ENCODE measurements at places on chromosomes 3 and 15.

DNA sequence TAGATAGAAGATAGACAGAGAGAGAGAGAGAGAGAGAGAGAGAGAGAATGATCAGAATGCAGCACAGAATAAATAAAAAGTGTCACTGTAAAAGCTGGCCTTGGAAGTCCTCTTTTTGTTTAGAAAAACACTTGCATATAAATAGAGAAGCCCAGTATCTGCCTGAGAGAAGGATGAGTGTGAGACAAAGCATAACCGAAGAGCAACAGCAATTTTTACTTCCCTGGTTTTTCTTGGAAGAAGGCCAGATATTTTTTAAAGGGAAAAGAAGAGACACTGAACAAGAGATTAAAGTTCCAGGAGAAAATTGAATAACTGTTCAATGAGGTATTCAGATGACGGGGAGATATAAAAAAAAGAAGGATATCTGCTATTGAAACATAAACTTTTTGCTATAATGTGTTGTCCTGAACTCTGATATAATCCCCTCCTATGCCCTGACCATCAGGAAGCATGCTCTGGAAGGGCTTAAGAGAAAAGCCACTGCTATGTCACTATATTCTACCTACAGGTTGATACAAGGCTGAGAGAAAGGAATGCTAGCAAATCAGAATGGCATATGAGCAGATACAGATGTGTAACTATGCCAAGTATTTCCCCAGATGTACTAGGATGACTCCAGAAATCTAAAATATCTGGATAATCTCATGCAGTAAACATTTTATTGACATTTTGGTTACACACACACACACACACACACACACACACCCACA, 358.9 kb downstream of the RBMS3 start:
- no peak for DNase-seq

DNA sequence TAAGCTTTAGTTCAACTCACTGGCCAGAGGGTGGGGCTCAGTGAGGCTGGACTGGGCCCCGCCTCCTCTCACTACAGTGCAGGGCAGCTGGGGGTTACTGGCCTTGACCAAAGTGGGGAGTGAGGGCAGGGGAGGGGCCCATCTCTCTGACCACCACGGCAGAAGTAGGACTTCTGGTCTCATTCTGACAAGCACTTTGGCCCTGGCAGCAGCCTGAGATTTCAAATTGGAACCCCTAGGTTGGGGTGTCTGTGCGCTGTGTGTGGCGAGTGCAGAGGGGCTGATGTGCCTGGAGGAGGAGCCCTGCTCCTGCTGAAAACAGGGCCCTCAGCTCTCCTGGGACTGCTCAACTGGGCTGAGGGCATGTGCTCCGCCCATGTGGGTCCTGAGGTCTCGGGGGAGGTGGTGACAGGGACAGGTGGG, 60.3 kb upstream of the RPL32 start:
- DNase-seq, result no peak

DNA sequence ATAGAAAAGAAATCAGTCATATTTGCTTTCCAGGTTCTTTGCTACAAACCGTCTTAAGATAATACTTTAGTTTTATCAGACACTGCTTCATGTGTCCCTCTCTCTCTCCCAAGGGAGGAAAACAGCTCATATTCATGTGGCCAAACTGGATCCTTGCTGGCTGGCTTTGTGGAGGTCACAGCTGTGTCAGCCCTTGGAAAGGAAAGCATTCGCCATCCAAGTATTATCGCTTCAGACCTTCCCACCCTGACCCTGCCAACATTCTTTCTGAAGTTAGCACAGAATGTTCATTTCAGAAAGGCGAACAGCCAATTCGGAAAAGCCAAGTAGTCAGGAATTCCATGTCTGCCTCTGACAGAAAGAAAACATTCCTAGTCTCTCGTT, 213.6 kb downstream of the FEZF2 start:
- no peak for DNase-seq

GRCh38 chr3:150540991-150541390, 5.3 kb downstream of the SERP1 start:
- no peak for DNase-seq

DNA sequence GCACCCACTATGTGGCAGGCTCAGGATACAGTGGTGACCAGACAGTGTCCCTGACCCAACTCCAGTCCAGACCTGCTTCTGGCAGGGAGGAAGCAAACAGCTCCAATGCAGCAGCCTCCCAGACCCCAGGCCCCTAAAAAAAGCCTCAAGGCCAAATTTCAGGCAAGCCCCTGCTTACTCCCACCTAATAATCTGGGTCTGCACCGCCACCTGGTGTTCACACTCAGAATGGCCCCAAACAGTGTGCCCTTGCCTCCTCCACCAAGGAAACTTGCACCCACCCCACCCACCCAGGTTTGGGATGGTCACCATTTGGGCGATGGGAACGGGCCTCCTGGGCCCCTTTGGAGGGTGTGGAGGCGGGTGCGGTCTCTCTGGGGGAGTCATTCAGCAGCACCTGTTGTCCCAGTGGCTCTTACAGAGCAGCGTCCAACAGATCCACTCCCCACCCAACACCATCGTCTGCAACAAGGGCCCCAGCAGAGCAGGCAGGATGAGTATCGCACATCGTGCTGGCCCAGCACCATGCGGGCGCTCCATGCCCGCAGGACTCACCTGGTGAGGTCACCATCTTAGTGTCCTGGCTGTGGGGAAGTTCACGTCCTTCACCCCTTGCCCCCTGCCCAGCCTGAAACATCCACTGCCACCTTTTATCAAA, 17.3 kb downstream of the C3orf18 start:
- peak; percentile 45 for DNase-seq

DNA sequence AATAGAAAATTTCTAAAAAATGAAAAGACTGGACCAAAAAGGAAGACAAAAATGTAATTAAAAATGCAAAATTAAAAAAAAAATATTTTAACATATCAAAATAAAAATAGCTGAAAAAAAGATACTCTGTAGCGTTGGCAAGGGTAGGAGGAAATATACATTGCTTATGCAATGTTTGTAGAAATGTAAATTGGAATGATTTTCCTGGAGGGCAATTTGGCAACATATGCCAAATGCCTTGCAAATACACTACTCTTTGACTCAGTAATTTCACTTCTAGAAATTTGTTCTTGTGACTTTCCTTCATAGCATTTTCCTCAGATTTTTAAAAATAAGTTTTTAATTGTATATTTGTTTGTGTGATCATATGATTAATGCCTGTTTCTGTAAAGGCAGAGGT, 296.6 kb downstream of the ZNF621 start:
- DNase-seq, result no peak

DNA sequence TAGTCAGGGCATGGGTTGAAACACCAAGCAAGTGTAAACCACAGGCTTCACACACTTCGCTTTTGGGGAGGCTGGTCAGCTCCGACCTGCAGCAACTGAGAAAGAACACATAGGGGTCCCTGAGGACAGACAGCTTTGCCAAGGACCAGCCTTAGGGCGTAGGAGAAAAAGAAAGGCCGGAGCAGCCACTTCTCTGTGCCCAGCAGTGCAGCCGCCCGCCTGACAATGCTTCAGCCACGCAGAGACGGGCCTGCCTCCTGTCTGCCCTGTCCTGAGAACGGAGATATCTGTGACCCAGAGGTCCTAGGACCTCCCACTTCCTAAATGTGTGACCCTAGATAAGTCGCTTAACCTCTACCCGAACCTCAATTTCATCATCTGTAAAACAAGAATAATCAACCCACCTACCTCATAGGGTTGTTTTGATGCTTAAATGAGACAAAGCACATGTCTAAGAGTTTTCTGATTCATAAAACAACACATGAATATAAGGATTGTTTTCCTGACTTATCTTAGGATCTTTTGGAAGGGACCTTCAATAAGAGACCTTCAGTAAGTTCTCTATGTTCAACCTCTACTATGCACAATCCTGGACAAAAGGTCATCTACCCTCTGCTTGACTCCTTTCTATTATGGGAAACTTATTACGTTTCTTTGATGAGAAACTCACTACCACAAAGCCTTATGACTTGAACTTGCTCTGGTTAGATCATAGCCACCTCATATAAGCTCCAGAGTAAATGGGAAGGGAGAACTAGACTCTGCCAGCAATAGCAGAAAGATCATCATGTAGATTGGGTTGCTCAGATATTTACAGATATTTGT, 32.9 kb upstream of the RFTN1 start:
- no peak for DNase-seq

- no peak for DNase-seq
Measured at GRCh38 chr15:48477795-48478360, 146.6 kb downstream of the DUT start.

DNA sequence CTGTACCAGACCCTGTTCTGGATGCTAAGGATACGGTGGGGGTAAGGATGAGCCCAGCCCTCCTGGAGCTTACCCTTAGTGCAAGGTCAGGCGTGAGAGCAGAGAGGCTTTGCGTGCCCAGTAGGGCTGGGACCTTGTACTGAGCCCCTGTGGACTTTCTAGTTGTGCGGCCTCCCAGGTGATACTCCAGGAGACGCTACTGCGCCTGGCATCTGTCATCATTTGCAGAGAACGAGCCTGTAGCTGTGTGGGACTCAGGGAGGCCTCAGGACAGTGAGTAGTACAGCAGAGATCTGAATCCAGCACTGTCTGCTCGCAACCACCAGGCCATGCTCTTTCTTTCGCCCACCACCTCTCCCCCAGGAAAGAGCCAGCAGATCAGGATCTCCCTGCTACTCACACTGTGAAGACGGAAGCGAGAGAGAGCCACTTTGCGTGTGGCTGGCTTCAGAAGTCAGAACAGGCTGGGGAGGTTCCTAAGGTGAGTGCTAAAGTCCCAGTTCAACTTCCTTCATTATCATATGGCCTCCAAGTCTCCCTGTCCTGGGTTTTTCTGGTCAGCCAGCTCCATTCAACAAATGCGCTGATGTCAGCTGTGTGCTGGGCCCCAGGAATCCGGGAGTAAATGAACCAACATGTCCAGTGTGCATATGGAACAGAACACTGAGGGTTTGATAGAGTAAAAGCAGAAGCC, 38.2 kb upstream of the ITGA11 start:
- no peak for DNase-seq

DNA sequence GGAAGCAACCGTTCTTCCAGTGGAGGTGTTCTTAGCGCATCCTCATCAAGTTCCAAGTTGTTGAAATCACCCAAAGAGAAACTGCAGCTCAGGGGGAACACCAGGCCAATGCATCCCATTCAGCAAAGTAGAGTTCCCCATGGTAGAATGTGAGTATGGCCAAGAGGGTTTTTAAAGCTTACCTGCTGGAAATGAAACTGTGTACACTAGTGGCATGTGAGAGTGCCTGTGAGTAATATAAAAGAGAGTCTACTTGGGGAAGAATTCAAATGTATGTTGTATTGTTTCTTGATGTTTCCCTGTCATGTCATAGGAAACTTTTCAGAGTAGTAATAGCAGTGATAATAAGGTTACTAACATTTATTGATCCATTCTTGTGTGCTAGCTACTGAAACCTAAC, 43.3 kb downstream of the PSMD6 start:
- no peak for DNase-seq

GRCh38 chr3:98038876-98039275, 3.8 kb upstream of the GABRR3 start:
- DNase-seq, result no peak

GRCh38 chr3:52248816-52249547, 3.4 kb downstream of the PPM1M start:
- no peak for DNase-seq

DNA sequence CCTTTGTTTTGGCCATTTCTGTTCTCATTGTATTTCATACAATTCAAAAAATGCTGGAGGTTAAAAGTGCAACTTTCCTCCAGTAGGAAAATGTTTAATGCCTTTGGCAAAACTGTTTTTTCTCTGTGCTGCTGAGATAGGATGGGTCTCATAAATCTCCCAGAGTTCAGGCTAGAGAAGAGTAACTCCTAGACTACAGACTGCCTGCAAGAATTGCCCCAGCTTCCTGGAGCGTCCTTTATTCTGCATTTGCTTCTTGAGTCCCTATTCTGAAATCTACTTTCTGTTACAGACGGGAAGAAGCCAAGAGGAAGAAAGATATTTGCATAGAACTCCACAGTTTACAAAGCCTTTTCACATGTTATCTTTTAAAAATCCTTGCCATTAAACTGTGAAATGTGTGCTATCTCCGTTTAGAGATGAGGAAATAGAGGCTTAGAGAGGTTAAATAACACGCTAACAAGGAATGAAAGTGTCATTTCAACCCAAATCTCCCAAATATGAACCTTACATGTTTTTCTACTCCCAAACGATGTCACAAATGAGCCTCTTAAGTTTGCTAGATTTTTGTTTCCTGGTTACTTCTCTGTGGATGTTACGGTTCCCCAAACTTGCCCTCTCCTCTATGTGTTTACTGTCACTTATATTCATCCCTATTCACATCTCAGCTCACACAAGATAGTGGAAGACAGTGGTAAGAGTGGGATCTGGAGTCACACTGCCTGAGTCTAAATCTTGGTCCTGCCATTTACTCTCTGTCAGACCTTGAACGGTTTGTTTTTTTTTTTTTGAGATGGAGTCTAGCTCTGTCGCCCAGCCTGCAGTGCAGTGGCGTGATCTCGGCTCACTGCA, 17.4 kb downstream of the NANOGP8 start:
- no peak for DNase-seq

GRCh38 chr3:30578479-30578878, 27.9 kb upstream of the TGFBR2 start:
- DNase-seq, result no peak

DNA sequence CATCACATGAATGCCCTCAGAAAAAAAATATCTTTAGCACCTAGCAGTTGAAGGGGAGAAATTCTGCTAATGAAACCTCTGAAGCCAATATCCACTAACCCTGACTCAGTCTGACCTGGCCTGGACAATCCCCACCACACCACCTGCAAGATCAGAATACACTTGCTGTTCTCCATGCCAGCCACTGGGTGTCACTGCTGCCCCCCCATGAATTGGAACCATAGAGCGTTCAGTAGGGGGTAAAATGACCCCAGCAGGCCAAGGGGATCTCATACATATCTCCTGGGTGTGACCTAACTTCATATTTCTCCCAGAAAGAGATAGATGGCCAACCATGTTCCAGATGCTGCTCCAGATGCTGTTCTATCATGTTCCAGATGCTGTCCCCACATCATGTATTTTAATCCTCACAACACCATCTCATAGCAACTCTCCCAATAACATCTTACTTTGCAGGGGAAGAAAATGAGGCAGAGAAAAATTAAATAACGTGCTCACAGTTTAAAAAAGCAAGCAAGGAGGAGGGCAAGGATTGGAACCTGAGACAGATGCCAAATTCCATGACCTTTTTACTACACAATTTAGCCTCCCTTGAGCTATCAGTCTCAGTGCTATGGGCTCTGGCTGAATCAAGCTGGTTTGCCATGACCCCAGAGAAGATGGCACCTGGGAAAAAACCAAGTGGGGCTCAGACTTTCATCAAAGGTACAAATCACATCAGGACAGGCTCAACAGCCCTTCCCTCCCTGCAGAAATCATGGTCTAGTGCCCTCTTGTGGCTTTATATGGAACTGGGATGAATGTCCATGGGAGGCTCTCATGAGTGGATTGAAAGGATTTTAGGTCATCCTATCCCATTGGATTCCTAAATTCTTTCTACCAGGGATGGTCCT, 12.4 kb downstream of the NTRK3 start:
- no peak for DNase-seq

- no peak for DNase-seq
Measured at GRCh38 chr3:169759256-169759655, 5.6 kb downstream of the TERC start.

GRCh38 chr15:40830884-40831283, 2.4 kb upstream of the PPP1R14D start:
- DNase-seq, result no peak
